Gastrocnemius medialis (tissue), 4 donors: ENCODE measurements at places on chromosomes 3 and 15. TPM values are rescaled to one million over a fixed set of nuclear protein-coding genes. Genes with fewer than 3 reads are reported as not detected.

The UNC45A gene
- total RNA-seq = 6.8 TPM

The CCR9 gene
- total RNA-seq = not detected

DNA sequence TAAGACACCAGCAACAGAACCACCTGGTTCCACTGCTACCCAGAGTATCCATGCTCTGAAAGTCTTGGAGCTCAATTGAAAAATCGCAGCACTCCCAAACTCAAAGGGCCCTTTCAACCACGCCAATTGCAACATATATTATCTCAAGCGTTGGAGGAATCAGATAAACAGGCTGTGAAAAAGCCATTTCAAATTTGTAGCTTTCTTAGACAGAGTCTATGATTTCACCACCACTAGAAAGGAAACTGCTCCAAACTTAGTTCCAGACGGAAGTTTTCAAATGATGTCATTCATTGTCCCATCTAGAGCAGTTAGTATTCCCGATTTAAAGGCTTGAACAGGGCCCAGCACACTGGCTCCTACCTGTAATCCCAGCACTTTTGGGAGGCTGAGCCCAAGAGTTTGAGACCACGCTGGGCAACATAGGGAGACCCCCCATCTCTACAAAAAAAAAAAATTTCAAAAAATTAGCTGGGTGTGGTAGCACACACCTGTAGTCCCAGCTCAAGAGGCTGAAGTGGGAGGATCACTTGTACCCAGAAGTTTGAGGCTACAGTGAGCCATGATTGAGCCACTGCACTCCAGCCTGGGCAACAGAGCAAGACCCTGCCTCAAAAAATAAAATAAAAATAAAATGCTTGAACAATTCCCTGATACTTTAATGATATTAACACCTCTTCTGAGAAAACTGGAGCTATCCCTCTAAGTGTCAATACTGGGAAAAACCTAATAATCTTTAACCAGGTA is 16.8 kb downstream of the TNIK start:
- H3K27me3 ChIP-seq = no peaks in the 10 kb centered on the region
- H3K36me3 ChIP-seq = no peaks in the 10 kb centered on the region
- H3K4me1 ChIP-seq = peaks cover 31% of the 10 kb centered on the region
- H3K27ac ChIP-seq = no peak overlapping the region

DNA sequence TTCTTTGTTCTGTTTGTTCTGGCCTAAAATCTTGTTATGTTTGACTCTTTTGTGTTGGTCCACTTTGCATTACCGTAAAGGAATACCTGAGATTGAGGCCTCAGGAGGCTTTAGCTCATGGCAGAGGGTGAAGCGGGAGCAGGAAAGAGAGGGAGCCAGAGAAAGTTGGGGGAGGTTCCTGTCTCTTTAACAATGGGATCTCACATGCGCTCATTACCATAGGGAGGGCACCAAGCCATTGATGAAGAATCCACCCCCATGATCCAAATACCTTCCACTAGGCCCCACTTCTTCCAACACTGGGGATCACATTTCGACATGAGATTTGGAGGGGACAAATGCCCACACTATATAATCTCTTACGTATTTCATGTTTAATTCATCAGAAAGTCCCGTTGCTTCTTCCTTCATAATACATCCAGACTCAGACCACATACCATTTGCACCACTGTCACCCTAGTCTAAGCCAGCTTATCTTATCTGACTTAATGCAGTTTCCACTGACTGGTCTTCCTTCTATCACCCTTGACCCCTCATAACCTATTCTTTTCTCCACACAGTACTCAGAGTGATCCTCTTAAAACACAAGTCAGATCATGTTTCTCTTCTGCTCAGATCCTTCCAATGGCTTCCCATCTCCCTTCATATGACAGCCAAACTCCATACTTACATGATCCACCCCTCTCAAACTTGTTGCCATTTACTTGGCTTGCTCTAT is 13.5 kb downstream of the KBTBD8 start:
- H3K27ac ChIP-seq = no peak overlapping the region
- no peak for DNase-seq
- no peak overlapping the region for H3K4me3 ChIP-seq
- no peaks in the 10 kb centered on the region for H3K27me3 ChIP-seq

DNA sequence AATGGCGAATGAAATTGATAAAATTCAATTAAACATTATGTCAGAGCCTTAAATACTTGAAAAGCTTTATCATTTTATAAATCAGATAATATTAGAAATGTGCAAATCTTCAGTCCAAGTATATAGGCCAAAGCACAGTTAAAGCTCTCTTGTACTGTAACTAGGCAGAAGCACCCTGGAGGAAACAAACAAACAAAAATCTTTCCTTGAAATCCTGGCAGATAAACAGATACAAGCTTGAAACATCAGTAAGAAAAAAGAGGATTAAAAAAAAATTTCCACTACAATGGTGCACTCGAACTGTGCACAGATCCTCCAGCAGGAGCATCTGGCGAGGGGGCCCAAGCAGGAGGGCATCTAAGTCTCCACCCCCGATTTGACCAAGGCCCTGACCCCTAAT is 166.6 kb downstream of the PLD1 start:
- no peaks in the 10 kb centered on the region for H3K36me3 ChIP-seq
- H3K4me3 ChIP-seq = no peak overlapping the region
- no peak for DNase-seq

DNA sequence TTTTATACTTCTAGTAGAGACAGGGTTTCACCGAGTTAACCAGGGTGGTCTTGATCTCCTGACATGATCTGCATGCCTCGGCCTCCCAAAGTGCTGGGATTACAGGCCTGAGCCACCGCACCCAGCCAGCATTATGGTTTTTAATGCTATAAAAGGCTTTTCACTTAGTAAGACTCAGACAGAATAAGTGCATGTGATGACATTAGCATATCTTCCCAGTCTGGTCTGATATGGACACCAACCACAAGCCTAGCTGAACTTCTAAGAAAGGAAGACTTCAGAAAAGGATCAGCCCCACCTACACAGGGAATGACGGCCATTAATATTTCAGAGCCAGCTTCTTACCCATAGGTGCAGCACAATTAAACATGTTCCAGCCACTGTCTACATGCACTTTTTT is 27.0 kb downstream of the GRK7 start:
- H3K4me1 ChIP-seq = no peaks in the 10 kb centered on the region
- H3K27ac ChIP-seq = no peak overlapping the region
- H3K36me3 ChIP-seq = no peaks in the 10 kb centered on the region
- H3K27me3 ChIP-seq = no peaks in the 10 kb centered on the region
- no peak for DNase-seq
